ENCODE measurements at places on chromosomes 3 and 15.

- DNase-seq: peak; percentile 35
These were observed 27.4 kb upstream of the DNAAF4 start for GRCh38 chr15:55535436-55535835.

- no peak for DNase-seq
These were observed 271.9 kb upstream of the GADL1 start for GRCh38 chr3:31166249-31166885.

GRCh38 chr15:55110446-55110845 lies 86.3 kb downstream of the RSL24D1 start:
- DNase-seq: no peak

- DNase-seq: peak; percentile 61
These were observed 868 bp upstream of the TMEM87A start for GRCh38 chr15:42273900-42274701.

- peak; percentile 82 for DNase-seq
These were observed 469.6 kb upstream of the DPPA4 start for GRCh38 chr3:109806929-109807328.

DNA sequence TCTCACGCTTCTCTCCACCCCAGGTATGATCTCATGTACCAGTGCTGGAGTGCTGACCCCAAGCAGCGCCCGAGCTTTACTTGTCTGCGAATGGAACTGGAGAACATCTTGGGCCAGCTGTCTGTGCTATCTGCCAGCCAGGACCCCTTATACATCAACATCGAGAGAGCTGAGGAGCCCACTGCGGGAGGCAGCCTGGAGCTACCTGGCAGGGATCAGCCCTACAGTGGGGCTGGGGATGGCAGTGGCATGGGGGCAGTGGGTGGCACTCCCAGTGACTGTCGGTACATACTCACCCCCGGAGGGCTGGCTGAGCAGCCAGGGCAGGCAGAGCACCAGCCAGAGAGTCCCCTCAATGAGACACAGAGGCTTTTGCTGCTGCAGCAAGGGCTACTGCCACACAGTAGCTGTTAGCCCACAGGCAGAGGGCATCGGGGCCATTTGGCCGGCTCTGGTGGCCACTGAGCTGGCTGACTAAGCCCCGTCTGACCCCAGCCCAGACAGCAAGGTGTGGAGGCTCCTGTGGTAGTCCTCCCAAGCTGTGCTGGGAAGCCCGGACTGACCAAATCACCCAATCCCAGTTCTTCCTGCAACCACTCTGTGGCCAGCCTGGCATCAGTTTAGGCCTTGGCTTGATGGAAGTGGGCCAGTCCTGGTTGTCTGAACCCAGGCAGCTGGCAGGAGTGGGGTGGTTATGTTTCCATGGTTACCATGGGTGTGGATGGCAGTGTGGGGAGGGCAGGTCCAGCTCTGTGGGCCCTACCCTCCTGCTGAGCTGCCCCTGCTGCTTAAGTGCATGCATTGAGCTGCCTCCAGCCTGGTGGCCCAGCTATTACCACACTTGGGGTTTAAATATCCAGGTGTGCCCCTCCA lies 19.1 kb downstream of the TYRO3 start:
- no peak for DNase-seq

DNA sequence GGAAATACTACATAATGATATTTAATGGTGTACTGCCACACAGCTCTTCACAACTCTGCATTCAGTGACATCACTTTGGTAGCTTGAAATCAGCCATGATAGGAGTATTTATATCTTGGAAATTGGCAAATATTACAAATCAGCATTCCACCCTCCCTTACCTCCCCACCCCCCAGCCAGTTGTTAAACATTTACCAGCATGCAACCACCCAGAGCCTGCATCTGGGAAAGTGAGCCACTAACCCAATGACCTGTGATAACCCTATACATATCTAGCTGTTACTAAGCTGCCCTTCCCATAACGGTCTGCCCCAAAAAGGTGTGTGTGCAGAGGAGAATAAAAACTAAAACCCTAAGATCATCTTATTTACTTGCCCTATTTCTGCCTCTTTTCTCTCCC lies 44.6 kb upstream of the SATB1 start:
- no peak for DNase-seq

DNA sequence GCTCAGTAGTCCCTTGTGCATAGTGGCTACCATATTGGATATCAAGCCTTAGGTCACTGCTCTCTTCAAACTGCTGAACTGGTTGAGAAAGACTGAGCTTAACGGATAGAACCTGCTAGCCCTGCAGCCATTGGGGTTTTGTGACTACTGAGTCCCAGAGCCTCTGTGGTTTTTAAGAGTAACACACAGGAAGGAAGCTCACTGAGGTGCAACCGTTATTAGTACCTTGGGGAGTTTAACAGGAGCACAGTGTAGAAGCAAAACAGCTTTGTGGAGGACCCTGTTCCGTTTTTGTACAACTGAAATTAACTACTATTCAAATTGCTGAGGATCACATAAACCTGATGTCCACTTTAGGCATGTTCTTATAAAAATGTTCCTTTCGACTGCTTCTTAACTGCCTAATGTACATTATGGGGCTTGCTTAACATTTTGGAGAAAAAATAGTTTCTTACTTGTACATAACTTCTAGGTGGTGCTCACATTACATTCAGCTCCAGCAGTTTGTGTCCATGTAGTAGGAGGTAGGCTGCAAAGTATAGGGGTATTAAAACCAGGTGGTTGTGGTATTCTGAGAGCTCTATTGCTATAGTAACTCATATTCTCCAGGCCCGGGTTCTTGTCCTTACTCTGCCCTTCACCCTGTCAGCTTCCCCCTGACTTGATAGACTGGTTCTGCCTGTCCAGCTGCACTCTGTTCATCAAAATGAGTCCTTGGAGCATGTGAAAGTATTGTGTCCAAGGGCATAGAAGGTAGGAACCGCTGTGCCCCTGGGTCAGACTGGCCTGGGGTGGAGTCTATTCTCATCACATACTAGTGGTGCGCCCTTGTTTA lies 17.3 kb downstream of the PXK start:
- peak; percentile 13 for DNase-seq

DNA sequence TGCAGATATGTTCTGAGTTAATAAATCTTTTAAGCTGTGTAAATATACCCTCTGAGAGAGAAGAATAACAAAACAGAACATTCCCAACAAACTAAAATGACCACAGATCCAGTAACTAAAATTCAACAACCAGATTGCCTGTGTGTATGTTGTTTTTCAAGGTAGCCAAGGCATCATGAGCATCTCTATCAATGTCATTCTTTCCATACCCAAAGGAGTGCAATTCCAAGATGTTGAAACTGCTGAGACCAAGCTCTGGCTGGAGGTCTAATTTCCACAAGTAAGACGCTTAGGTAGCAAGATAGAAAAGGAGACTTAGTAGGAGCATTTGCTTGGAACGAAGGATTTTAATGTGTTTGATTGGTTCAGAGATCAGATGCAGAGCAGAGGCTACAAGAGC lies 276.3 kb downstream of the RBMS3 start:
- no peak for DNase-seq

GRCh38 chr3:178304758-178305467 lies 231.3 kb upstream of the KCNMB2 start:
- no peak for DNase-seq

DNA sequence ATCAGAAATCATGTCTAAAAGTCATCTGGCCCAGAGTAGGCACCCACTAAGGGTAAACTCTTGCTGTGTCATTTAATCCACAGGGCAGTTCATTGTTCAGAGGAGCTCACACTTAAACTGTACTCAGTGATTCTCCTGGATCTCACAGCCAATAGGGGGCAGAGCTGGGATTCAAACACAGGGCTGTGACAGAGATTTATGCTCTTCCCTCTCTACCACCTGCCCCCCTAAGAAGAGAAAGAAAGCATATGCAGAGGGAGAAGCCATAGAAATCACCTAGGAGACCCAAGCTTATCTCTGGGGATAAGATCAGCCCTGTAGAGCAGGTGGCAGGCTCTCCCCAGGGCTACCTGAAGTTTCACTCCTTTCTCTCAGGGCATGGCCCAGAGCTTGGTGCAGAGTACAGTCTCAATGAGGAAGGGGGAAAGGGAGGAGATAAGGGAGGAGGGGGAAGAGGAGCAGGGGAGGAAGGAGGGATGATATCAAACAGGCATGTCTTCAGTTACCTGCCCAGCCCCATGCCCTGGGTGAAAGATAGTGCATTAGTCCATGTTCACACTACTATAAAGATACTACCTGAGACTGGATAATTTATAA lies 51.8 kb upstream of the ADPGK start:
- no peak for DNase-seq

GRCh38 chr3:146491303-146491702 lies 21.9 kb upstream of the PLSCR2 start:
- DNase-seq: no peak

DNA sequence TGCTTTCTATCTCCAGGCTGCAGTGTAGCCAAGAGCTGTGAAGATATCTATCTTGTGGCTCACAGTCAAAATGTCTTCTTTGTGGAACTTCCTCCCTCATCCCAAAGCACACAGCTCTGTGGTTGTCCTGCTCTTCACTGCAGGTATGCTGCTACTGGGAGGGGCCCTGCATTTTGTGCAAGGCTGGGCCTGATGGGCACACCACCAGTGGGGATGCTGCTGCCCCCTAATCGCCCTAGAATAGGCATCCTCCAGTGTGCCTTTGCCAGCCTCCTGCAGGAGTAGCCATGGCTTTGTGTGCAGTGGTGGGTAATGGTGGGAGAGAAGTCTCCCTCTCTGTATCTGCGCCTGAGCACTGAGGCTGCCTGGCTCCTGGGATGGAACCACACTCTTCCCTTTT lies 297.3 kb downstream of the DOCK3 start:
- no peak for DNase-seq

- no peak for DNase-seq
These were observed 45.1 kb upstream of the SPATA12 start for GRCh38 chr3:57015350-57015729.

GRCh38 chr3:86985181-86985826 lies 5.6 kb downstream of the VGLL3 start:
- DNase-seq: no peak

DNA sequence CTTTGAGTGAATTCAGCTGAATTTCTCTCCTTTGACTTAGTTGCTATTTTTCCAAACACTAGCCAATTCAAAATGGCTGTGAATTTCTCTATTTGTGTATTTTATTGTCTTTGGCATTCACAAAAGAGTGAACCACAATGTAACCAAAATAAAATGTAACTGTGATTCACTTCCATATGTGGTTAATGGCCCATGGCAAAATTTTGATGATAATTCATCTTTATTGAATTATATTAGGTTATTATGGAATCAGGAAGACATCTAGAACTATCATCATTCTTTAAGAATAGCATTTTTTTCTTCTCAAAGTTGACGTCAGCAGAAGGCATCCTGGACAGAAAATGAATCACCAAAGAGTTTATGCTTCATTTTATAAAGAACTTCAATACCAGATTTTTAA lies 705.3 kb upstream of the NAALADL2 start:
- no peak for DNase-seq

GRCh38 chr3:150495563-150496168 lies 50.6 kb downstream of the SERP1 start:
- DNase-seq: peak; percentile 58

- no peak for DNase-seq
These were observed 14.7 kb upstream of the SYNM start for GRCh38 chr15:99090011-99090699.

DNA sequence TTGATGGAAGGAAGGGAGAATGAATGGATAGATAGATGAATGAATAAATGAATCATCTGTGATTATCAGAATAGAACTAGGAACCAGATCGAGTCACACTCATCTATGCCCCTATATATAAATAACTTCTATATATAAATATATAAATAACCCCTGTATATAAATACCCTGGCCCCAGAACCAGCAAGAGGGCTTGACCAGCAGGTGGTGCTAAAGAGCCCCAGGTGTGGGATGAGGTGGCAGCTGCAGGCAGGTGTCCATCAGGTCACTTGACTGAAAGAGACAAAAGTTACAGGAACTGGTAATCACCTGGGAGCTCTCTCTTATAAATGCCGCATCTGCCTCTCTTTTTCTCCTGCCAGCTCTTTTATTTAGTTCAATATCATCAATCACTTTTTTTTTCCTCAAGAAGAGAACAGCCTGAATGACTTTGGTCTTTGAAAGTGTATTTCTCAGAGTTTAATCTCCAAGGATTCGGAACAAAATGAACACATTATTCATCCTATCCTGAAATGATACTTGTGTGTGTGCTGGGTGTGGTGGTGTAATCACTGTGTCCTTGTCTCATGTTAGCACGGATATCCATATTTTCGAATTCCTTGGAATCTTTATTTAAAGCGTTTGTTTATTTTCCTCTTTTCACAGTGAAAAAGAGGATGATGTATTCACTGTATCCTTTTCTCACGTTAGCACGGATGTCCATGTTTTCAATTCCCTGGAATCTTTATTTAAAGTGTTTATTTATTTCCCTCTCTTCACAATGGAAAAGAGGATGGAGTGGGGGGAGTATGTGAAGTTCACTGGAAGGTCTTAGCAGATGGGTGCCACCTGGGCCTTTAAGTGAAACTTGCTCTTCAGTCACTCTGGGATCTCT lies 35.4 kb upstream of the ATG7 start:
- DNase-seq: peak; percentile 78

DNA sequence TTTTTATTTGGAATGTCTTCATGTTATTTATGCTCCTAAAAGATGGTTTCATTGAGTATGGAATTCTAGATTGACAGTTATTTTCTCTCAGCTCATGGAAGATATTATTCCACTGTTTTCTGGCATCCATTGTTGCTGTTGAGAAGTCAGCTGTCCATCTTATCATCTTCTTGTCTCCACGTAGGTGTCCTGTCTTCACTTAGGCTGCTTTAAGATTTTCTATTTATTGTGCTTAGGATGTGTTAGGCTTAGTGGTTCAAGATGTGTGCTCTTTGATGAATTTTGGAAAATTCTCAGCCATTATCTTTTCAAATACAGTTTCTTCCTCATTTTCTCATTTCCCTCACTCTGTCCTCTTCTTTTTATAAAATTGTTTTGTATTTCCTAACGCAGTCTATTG lies 52.0 kb downstream of the SNRK start:
- no peak for DNase-seq

- no peak for DNase-seq
These were observed 94.7 kb upstream of the PLXND1 start for GRCh38 chr3:129701161-129701560.

Measured in CD4-positive, alpha-beta T cell treated with Interleukin-12 subunit alpha and Interleukin-12 subunit beta, for 1 hour (primary cell).